ENCODE measurements at places on chromosomes 3 and 15.

GRCh38 chr3:125281381-125281780, 68.8 kb upstream of the SLC12A8 start:
- no peak for DNase-seq

DNA sequence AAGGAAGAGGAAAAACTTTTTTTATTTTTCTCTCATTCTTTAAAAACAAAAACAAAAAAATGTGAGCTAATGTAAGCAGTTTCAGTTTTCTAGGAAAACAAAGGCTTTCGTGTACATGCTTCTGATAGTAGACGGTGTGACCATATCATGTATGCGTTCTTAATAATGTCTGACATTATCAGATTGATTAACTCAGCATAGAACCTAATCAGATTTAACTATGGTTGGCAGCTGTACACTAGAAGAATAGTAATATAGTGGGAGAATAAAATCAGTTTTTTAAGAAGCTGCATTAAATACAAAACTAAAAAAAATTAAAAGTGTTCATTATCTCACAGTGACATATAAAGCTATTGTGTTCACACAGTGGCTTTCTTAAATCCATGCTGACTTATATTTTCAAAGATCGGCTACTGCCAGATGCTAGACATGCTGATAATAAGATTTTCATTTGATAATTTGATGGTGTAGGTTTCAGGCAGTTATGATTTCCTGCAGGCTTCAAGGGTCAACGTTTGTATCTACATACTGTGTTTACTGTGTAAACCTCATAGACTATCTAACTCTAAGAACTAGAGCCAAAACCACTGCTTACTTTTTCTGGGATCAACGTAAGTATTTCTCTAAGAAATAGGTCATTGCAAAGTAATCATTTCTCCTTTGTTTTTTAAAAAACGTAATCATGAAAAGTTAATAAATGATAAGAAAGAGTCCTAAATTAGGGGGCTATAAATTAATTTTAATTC, 74.0 kb downstream of the UBE2E2 start:
- DNase-seq = no peak

- no peak for DNase-seq
Measured at GRCh38 chr3:27056326-27056725, 312.9 kb downstream of the NEK10 start.

DNA sequence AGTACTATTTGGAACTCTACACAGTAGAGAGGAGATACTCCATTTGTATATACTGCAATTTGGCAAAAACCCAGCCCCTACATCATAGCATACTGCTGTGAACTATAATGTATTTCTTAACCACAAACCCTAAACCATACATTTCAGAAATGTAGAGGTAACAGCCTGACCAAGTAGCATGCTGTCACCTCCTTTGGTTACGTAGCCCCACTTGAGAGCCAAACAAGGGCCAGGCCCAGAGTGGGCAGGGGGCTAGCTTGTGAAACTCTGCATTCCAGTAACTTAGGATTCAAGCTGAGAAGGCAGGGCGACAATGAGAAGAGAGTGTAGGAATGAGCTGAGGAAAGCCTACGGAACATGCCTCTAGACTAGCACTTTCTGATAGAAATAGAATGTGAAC, 135.8 kb downstream of the GREM1 start:
- no peak for DNase-seq

DNA sequence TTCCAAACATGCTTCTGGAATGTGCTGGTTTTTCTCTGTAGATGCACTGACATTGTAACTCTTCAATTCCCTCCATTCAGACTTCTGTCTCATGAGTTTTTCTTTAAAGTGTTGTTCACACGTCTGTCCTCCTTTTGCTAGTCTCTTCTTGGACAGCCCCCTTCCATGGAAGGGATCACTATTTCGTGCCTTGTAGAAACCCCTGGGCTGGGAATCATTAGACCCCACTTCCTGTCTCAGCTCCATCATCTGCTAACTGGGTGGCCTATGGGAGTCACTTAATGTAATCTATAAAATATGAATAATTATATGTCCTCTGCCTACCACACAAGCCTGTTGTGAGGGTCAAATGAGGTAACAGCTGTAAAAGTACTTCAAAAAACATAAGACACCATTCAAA, 110.6 kb downstream of the THSD4 start:
- DNase-seq = no peak

DNA sequence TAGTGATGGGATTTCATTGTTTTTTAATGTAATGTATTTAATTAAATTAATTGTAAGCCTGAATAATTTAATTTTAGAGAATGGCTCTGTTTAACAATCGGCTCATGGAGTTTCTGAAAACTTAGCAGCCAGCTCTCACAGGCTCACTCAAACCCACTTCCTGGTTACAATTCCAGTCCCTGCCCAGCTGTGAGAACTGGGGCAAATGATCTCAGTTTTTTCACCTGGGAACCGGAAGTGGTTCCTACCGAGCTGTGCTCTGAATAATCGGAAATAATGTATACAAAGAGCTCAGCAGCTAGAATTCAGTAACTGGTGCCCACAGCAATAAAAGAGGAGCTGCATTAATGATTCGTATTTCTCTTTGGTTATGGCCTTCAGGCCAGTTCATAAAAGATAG, 244.3 kb upstream of the MCTP2 start:
- DNase-seq = no peak

- no peak for DNase-seq
Measured at GRCh38 chr3:82927309-82928253, 1166.1 kb upstream of the GBE1 start.

- DNase-seq = no peak
Measured at GRCh38 chr15:44099671-44100070, 95.4 kb downstream of the FRMD5 start.
